ENCODE measurements at places on chromosomes 2 and 18.

GRCh38 chr2:184067502-184067901 is 530.8 kb upstream of the ZNF804A start:
- DNase-seq: no peak

DNA sequence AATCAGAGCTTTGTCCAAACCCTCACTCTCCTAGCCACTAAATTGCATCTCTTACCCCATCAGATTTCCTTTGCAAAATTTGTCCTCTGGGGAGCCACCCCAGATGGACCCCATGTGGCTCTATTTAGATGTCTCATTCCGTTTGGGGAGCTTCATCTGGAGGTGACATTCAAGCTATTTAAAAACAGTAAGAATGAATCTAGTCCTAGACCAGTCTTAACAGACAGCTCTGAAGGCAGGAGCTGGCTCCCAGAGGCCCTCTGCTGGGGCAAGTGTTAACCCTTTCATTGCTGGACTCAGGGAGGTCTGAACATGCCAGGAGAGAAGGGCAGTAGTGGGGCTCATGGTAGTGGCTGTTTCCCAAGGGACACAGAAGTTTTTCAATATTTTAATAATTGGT is 59.2 kb downstream of the RPL37A start:
- DNase-seq: no peak

- no peak for DNase-seq
These were observed 35.2 kb downstream of the OTOF start for GRCh38 chr2:26442707-26443106.

GRCh38 chr18:42752916-42753315 is 362.6 kb downstream of the RIT2 start:
- DNase-seq: no peak

GRCh38 chr18:47969816-47970215 is 39.4 kb upstream of the SMAD2 start:
- DNase-seq: no peak

Data from stimulated activated CD4-positive, alpha-beta T cell treated with anti-CD3 and anti-CD28 coated beads, Interleukin-4, amount 100 ng/mL, for 24 hours (primary cell).